ENCODE measurements at places on chromosomes 6 and 20.

DNA sequence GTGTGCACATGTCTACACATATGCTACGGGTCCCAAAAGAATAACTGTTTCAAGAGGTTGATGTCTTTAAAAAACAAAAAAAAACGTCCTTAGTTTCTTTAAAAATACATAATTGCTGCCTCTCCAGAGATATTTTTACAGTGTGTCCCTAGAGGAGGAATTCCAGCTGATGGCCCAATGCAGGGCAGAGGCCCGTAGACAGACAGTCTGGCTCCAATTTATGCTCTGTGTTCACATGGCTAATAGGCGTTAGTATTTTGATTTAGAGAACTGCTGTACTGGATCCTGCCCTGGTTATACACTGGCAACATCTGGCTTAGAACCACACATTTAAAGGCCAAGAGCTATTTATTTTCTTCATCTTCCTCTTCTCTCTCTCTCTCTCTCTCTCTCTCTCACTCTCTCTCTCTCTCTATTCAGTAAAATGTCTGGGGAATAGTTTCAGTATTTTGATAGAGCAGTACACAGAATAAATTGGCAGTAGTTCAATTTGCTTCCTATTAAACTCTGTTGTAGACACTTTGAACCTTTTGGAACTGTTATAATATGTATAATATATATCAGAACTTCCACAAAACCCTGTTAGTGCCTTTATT is 260.6 kb downstream of the EYA4 start:
- DNase-seq = no peak

- DNase-seq = peak; percentile 63
Observed at GRCh38 chr6:3162565-3163247, 5.4 kb upstream of the TUBB2A start.

DNA sequence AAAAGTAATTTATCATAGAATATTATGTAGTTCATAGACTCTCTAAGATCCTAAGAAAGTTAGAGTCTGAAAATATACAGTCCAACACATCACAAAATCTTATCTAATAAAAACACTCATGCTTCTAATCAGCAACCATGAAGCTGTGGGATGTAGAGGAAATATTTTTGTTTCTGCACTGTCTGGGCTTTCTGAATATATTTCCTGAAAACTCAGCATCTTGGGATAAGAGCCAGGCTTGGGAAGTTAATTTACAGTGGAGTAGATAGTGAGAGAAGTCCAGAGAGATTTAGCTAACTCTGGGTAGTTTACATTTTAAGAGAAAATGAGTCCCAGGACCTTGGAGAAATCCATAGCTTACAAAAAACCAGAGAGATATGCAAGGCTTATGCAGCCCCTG is 150.4 kb upstream of the BMP5 start:
- DNase-seq = no peak

DNA sequence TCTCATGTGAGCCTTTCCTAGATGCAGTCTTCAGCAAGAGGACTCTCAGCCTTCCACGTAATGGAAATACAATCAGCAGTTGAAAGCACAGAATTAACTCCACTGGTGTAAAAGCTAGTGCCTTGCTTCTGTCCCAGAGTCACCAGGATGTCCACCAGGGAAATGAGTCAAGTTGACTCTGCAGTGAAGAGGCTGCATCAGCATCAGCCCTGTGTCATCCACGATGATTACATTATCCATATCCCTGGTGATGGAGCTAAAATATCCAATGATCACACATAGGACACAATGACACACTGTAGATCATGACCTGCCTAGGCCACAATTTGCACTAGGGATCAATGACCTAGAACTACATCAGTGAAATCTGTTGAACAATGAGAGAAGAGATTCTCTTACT is 262.4 kb downstream of the ERMARD start:
- DNase-seq = no peak

GRCh38 chr20:17344790-17345189 is 118.0 kb downstream of the PCSK2 start:
- DNase-seq = no peak

DNA sequence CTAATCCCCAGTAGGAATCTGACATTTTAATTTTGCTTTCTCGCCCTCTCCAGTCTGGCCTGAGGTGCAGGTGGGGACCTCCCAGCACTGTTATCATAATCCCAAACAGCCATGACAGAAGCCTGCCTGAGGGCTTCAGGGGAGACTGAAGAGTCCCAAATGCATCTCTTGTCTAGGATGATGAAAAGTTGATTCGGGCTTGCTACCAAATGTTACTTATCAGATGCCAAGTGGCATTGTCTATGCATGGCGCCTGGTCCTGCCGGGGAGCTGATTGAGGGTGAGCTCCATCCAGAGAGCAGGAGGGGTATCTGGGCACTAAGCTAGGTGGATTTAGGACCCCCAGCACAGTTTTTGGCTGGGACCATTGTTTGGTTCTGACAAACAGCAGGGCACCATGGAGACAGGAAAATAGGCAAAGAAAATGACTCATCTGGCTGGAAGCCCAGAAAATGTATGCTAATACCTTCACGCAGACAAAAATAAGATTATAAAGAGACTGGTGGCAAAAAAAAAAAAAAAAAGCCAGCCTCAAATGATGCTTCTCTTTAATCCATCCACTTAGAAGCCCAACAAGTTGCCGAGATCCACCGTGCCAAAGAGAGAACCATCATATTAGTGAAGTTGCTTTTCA is 513.7 kb upstream of the SULF2 start:
- DNase-seq = no peak

DNA sequence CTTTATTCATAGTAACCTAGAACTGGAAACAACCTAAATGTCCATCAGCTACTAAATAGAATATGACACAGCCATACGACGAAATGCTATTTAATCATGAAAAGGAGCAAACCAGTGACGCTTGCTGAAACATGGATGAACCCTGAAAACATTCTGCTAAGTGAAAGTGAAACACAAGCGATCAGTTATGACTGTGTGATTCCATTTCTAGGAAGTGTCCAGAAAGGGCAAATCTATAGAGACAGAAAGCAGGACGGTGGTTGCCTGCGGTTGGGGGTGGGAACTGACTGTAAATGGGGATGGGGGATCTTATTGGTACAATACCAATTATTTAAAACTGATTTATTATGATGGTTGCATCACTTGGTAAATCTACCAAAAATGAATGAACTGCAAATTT is 126.8 kb downstream of the IPCEF1 start:
- DNase-seq = no peak

GRCh38 chr20:63529861-63530787 is 7.1 kb downstream of the PTK6 start:
- DNase-seq = no peak

GRCh38 chr6:157552081-157552747 is 171.2 kb downstream of the ZDHHC14 start:
- no peak for DNase-seq

- DNase-seq = no peak
Observed at GRCh38 chr6:41344876-41345275, 9.5 kb downstream of the NCR2 start.

DNA sequence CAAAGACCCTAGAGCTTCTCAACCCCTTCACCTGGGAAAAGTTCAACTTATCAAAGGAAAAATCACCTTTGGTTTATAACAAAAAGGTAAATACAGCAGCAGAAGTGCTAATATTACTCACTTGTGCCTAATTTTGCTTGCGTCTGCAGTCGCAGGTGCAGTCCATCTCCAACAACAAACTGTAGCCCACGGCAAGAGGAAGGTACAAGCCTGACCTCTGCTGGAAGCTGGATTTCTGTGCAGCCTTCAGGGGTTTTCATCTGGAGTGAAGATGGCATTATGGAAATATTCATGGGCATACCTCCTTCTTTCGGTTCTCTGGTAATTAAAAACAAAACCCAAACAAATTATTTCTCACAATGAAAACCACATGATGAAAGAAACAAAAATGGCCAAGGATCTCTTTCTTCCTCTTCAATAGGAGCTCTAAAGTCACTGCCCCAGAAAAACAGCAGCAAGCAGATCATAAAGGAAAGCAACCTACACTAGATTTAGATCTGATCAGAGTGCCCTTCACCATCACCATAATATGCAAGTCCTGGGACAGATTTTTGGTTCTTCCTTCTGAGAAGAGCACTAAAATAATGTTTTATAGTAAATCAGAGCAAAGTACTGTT is 7.8 kb downstream of the UBE3D start:
- DNase-seq = peak; percentile 58

DNA sequence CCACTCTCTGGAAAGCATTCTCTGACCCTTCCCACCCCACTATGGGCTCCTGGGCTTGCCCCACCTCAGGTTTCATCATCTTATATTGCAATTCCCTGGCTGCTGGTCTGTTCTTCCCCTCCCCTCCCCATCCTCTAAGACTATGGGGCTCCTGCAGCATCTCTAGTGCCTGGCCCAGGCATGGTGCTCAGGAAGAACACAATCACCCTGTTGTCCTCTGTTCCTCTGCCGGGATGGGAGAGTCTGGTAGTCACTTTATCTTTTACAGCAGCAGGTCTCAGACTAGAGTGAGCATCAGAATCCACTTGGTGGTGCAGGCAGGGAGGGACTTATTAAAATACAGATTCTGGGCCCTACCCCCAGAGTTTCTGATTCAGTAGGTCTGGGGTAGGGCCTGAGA is 5.0 kb upstream of the LPIN3 start:
- DNase-seq = no peak

- DNase-seq = no peak
Observed at GRCh38 chr6:142624978-142625715, 319.8 kb downstream of the HIVEP2 start.

DNA sequence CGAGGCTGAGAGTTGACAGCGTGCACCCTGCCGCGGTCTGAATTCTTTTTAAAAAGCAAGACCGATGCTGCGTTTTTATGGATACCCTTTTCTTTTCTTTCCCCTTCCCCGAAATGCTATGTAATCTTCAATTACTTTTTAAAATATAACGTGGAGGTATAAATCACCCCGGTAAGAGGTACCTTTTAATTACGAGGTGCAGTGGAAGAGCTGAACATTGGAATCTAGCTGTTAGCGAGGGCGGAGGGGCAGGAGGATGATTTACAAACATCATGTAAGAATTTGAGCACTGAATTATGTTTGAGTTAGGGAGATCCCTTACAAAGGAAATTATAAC is 1.2 kb downstream of the EYA2 start:
- no peak for DNase-seq
